Effector CD8-positive, alpha-beta T cell (primary cell): ENCODE measurements at places on chromosomes 7 and 10.

GRCh38 chr10:113135025-113135424 lies 185.0 kb downstream of the TCF7L2 start:
- no peak for DNase-seq

DNA sequence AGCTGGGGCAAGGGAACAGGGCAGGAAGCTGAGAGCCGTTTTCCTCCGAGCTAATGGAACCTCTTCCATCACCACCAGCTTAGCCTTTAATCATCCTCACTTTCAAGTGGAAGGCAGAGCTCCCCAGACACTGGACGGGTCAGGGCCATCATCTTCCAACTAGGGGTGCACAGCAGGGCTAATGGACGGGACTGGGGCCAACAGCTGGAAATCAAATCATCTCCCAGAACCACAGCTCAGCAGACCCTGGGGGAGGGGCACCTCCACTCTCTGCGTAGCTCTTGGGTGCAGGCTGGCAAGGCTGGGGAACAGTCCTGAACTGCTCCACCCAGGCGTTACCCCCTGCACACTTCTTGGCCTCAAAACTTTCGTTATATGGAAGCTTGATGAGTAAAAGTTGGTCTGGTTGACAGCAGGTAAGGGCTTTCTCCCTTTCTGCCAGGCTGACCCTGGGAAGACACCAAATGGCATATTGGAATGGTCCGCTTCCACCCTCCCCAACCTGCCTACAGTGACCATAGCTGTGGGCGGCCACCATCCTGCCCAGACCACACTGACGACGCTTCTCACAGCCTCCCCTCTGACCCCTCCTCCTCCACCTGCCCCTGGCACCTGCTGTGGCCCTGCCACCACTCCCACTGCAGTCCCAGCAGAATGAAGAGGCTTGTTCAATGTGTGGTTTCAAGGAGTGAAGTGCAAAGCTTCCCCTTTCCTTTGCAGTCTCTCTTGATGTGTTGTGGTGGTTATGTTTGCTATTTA lies 51.7 kb upstream of the RET start:
- no peak for DNase-seq

- no peak for DNase-seq
Measured at GRCh38 chr10:125343983-125344382, 183.6 kb upstream of the CTBP2 start.

DNA sequence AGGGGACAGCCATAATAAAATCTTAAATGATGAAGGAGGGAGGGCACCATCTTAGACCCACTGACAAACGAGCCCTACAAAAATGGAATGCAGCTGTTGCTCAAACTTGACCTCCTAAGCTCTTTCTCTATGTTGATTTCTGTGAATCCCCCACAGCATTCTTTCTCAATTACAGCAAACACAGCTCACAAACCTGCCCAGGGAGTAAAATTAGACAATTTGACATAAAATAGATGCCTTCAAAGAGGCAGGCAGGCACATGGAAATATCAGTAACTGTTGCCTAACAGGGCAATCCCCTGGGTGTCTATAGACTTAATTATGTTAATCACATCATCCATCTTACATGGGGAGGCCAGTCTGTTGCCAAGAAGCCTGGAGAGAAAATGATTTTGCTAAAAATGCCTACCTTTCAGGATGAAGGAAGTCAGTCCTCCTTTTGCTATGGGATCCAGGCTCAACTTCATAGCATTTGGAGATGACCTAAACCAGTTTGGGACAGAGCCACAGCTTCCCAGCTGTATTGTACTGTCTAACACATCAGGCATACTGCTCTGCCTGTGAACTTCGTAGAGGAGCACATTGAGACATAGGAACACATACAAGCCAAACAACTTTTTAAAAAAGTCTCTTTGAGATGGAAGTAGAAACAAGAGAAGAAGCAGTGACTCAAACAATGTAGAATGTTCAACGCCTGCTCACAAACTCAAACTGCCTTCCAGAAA lies 1177.4 kb downstream of the SORCS1 start:
- no peak for DNase-seq

- no peak for DNase-seq
Measured at GRCh38 chr7:41027428-41028115, 675.3 kb downstream of the INHBA start.

GRCh38 chr10:725302-725701 lies 35.8 kb upstream of the DIP2C start:
- DNase-seq = no peak

GRCh38 chr10:7984896-7985295 lies 69.6 kb upstream of the GATA3 start:
- DNase-seq = no peak

DNA sequence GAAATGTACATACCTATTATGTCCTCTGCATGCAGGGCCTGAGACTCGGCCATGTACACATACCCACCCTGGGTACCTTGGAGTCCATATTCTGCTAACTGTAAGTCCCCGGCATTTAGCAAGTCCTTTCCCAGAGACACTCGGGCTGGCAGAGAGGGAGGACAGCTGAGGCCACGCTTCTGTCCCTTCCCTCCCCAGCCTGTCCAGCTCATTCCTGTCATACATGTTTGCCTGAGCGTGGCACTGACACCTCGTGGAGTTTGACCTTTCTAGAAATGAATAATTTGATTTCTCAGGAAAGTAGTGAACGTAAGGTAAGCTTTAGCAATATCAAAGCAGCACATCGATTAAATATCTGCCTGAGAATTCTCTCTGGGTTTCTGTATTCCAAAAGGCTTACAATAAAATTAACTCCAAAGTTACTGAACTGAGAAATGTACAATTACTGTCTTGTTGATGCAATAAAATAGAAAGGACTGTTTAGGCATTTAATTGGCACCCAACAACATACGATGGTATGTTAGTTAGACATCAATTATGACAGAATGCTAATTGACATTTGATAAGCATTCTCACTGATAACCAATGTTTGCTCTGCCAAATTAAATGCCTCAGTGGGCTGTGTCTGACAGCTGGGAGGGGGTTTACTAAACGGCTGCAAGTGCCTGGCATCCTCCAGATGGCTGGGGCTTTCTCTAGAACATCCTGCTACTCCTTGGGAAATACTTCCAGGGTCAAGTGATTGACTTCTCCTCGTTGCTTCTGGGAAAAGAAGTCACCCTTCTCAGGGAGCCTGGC lies 221.2 kb downstream of the CCSER2 start:
- DNase-seq = no peak

GRCh38 chr10:71770255-71770654 lies 3.1 kb downstream of the VSIR start:
- DNase-seq = no peak
